ENCODE measurements at places on chromosomes 6 and 20. TPM values are rescaled to one million over a fixed set of nuclear protein-coding genes. Genes with fewer than 3 reads are reported as not detected.

KHDC1L gene
- not detected for total RNA-seq

DST gene
- total RNA-seq = 36.6 TPM

CENPW gene
- total RNA-seq = 76.9 TPM

GCM1 gene
- total RNA-seq = 0.11 TPM

SNPH gene
- total RNA-seq = 0.90 TPM

HSPA1A gene
- 189 TPM for total RNA-seq

CLDN20 gene
- total RNA-seq = not detected

- ATAC-seq = no peak
Observed at GRCh38 chr20:32828029-32828680, 8.4 kb downstream of the MAPRE1 start.

DNA sequence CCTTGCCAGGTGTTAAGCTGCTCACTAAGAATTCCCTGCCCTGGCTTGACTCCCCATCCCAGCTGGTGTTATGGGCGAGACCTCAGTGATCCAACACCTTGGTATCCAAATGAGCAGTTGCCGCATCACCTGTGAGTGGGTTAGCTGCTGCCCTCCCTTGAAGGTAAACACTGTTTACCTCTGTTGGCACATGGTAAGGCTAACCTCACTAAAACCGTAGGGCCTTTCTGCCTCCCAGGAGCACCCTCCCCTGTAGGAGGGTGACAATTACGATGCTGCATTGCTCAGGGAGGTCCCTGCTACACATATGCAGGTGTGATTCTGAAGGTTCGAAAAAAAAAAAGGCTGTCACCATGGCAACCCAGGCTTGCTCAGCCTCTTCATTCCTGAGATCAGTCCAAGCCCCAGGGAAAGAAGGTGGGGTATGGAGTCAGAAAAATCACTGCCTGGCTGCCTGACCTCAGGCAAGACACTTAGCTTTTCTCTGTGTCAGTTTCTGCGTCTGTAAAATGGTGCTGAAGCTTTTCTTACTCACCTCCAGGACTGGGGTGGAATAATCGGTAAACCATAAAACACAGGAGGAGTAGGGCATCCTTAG lies 19.5 kb downstream of the PNPLA1 start:
- ATAC-seq = no peak

- no peak for ATAC-seq
Observed at GRCh38 chr6:96923400-96923799, 1.1 kb upstream of the KLHL32 start.

DNA sequence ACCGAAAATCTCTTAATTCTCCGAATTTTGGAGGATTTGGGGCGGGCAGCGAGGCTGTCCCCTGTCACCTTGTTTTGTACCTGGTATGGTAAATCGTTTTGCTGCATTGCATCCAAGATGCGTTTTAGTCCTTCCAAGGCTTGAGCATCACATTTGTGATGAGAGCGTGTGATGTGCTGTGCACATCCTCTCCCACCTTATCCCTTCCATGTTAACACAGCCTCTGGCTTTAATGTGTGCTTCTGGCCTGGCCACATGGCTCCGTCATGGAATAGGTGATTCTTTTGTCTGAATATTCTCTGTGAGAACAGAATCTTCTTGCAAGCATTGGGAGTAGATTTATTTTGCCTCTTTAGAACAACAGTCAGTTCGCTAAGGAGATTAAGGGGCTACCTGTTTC lies 763 bp downstream of the TMEM14A start:
- ATAC-seq = no peak

DNA sequence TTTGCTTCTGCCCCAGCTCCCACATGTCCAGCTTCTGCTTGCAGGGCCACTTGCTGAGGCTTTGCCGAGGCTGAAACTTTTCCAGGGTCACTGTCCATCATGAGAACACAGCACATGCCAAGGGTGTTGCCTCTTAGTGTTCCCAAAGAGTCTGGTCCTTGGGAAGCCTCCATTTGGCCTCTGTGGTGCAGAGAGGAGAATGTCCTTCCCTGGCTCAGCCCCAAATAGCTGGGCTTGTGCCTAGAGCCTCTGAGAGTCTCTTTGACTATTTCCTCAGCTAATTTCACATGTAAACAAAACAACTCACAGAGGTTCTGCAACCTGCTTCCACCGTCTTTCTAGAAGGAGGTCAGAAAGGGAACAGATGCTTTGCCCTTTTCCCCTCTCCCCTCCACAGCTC lies 40.4 kb upstream of the RAB23 start:
- ATAC-seq = no peak

DNA sequence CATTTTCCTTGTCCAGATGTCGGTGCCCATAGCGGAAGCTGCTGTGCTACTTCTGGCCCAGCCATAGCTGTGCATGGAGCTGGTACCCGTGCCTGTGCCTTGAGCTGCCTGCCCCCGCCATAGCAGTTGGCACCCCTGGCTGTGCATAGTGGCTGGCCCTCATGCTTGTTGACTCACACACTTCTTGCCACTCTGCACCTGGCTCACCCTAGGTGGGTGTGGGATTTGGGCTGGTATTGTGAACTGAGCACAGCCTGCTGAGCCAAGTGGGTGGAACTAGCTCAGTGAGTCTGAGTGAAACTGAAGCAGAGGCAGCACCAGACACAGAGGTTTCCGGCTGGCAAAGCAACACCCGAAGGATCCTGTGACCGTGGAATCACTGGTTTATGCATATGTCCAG lies 689.5 kb upstream of the EYS start:
- ATAC-seq = no peak

DNA sequence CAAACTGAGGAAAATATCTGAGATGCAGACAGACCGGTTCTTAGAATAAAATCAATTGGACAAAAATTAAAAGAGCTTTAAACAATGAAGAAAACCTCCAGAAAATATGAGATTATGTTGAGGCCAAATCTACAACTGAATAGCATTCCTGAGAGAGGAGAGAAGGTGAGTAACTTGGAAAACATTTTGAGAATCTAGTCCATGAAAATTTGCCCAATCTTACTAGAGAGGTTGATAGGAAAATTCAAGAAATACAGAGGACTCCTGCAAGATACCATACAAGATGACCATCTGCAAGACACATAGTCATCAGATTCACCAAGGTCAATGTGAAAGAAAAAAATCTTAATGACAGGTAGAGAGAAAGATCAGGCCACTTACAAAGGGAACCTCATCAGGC lies 437.7 kb upstream of the ADGRB3 start:
- no peak for ATAC-seq

DNA sequence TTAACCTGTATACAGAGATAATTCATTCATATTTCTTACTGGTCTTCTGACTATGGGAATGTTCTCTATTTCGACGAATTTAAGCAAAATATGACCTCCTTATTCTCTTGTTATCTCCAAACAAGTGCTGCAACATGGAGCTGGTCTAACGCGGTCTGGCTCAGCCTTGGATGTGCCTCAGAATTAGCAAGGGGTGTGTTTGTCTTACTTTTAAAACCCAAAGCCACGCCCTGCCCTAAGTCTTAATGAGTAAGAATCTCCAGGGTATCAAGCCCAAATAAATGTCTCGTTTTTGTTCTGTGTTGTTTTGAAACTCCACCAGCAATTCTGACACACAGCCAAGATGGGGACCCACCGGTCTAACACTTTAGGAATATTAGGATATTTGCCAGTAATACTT lies 99.2 kb downstream of the ATP9A start:
- no peak for ATAC-seq

DNA sequence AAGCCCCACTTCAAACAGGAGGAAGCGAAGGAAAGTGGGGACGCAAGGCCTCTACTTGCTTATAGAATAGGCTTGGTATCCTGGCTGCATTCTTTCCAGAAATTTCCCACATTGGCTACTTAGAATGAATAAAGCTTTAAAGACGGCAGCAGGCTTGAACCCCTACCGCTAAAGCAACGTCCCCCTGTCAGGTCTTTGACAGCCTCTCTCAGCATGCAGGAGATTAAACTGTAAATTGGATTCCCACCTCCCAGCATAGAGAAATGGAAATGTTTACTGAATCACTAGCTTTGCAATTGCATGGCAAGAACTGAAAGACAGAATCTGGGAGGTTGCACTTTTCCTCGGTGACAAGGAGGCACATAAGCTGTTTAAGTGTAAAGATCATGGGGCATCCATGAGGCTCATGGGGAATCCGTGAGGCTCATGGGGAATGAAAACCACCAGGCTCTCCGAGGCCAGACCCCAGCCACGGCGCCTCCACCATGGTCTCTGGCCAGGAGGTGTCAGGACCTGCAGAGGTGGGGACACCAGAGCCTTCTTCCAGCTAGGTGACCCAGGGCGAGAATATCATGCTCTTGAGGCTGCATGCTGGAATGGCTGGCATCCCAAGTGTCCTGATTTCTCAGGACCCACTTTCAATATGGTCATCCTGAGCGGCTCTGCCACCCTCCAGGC lies 10.3 kb downstream of the LEMD2 start:
- ATAC-seq = no peak

GRCh38 chr6:12715437-12715836 lies 1.1 kb upstream of the PHACTR1 start:
- no peak for ATAC-seq
